ENCODE measurements at places on chromosomes 6 and 20. TPM values are rescaled to one million over a fixed set of nuclear protein-coding genes. Genes with fewer than 3 reads are reported as not detected.

DNA sequence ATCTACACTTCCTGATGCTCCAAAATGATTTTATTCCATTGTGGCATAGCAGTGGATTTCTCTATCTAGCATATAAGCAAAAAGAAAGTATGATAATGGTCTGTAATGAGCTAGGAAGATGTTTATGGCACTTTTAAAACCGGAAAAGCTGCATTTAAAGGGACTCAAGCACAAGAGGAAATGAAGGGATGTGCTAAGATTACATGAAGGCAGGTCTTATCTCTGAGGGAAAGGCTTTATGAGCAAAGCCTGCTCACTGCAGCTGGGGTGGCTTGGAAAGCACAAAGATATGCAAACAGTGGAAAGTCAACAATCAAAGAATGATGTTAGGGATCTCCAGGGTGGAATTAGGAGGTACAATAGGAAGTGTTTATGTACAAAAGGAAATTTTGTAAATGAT is 138.2 kb downstream of the TENT5A start:
- peak; percentile 63 for DNase-seq

DNA sequence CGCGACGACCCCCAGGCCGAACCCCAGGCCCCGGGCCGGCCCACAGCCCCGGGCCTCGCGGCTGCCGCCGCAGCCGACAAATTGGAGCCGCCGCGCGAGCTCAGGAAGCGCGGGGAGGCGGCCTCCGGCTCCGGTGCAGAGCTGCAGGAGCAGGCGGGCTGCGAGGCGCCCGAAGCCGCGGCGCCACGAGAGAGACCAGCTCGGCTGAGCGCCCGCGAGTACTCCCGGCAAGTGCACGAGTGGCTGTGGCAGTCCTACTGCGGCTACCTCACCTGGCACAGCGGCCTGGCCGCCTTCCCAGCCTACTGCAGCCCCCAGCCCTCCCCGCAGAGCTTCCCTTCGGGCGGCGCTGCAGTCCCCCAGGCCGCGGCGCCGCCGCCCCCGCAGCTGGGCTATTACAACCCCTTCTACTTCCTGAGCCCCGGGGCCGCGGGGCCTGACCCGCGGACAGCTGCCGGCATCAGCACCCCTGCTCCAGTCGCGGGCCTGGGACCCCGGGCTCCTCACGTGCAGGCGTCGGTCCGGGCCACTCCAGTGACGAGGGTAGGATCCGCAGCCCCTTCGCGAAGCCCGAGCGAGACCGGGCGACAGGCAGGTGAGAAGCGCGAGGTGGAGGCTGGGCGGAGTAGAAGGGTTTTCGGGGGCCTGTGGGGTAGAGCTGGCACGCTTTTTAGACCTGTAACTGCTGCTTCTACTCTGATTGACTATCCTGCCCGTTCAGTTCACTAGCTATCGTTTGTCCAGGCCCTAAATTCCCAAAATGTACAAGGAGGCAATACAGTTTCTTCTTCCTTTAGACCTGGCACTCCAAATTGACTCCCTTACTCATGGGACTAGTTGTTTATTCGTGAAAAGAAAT is 654 bp downstream of the FAM8A1 start:
- DNase-seq: peak; percentile 49

- no peak for DNase-seq
Measured at GRCh38 chr20:23399568-23400241, 21.6 kb downstream of the NAPB start.

GRCh38 chr6:110039981-110040383 is 61.9 kb downstream of the GPR6 start:
- peak; percentile 72 for DNase-seq

- DNase-seq: no peak
Measured at GRCh38 chr20:13295637-13296036, 74.6 kb downstream of the ISM1 start.

- no peak for DNase-seq
Measured at GRCh38 chr6:5813625-5814027, 193.1 kb downstream of the NRN1 start.

DNA sequence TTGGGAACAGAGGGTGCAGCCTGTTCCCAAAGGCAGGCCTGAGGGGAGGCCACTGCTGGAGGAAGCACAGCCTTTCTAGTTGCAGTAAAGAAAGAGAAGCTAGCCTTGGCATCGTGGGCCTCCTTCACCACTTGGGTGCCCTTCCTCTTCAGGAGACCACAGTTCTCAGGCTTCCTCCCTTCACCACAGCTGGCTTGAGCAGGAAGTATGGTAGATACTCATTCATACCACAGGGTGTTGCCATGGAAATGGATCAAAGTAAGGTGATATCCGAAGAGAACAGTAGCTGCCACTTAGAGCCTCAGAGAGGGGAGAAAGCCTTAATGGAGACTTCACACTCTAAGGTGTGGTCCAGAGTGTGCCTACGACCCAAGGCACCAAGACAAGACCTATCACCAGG is 120.4 kb upstream of the RIPOR2 start:
- DNase-seq: no peak

- DNase-seq: no peak
Measured at GRCh38 chr6:38264605-38265004, 375.1 kb downstream of the BTBD9 start.

GRCh38 chr6:18400831-18401446 is 13.8 kb downstream of the RNF144B start:
- DNase-seq: no peak

- no peak for DNase-seq
Measured at GRCh38 chr20:37925265-37926165, 22.6 kb downstream of the VSTM2L start.

DNA sequence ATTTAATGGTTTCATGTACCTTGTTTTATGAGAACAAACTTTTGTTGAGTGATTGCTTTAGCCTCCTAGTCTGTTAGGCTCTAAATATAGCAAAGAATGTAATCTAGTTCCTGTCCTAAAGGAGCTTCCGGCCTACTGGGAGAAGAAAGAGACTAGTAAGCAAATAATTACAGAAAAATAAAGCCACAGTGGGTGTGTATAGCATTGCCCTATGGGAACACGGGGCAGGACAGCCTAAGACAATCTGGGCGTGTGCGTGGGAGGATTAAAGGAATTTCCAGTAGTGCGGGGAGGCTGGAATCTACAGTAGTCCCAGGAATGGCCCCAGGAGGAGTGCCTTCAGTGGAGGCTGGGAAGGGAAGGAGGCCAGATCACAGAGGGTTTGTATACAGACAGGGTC is 98.1 kb upstream of the AKAP12 start:
- no peak for DNase-seq

DNA sequence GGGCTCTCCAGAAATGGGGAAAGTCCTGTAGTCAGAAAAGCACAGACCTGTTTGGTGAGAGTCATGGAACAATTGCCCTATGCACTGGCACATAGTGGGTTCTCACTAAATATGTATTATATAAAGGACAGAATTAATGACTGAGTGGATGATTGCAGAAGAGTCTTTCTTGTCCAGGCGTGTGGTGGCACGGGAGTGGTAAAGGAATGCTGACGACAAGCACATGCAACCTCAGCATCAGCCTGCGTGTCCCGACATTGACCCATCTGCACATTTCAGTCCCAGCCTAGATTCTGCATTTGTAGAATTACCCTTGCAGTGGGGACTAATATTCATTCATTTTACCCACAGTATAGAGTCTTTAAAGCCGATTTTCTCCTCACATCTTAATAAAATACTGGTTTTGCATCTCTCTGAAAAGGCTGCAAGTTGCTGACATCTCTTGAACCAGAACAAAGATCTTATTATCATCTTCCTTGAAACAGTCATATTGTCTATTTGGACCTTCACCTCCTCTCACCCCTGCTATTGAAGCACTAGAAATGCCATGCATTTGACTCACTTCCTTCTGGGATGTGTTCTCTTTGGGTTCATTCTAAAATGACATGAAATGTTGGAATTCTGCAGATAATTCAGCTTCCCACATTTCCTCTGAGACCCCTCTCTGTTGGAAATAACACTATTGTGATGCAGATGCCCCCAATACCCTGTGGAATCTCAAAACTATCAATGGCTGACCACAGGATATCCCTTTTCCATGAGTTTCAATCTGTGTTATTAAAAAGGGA is 883.6 kb upstream of the FLRT3 start:
- no peak for DNase-seq

- peak; percentile 61 for DNase-seq
Measured at GRCh38 chr6:160221423-160221822, 37.2 kb downstream of the SLC22A2 start.

GRCh38 chr6:15250187-15251168 is 4.6 kb downstream of the JARID2 start:
- no peak for DNase-seq

GRCh38 chr20:38132156-38132909 is 32.7 kb downstream of the TGM2 start:
- DNase-seq: no peak

DNA sequence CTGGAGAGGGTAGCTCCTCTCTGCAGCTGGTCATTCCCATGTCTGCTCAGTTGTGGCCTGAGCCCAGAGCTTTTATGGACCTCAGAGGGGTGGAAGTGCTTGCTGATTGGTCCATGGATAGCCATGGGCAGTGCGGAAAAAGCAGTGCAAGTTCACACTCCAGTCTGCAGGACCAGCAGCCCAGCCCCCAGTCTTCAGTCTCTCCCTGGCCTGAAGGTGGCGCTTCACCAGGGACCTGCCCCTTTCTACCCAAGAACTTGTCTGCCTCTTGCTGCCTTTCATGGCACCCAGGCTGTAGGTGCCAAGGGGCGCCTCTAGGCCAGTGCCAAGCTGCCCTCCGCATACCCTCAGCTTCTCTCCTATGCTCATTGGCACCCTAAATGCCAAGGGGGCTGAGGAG is 91.0 kb downstream of the TBXT start:
- DNase-seq: no peak

- no peak for DNase-seq
Measured at GRCh38 chr6:51430589-51430988, 611.9 kb downstream of the TFAP2B start.

DNA sequence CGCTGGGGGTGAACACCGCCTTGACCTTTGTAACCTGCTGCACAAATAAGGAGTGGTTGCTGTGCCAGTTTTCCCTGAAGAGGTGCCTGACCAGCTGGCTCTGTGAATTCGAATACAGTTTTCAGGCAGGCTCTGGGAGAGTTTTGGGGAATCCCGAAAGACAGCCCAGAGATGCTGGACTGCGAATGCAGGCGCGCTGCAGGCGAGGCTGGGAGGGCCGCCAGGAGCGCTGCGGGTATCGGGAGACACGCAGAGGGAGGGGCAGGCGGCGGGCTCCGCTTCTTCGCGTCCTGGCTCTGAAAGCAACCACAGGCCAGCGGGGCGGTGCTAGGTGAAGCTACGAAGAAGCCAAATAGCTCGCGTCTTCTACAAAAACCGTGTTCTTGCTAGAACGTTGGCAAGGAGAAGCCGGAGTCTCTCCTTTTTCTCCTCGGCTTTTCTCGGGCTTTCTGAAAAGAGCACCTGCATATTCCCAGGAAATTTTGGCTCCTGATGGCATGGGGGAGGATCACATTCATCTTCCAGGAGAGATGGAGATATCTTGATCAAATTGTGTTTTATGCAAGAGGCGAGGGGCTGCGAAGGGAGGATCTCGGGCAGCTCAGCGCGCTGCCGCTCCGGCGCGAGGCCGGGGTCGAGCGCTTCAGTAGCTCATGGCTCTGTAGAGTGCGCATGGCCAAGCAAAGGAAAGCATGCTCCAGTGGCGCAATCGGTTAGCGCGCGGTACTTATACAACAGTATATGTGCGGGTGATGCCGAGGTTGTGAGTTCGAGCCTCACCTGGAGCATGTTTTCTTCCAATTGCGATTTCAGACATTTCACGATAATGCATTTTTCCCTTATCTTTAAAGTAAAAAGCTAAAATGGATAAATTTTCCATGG is 158.1 kb upstream of the ZNF184 start:
- DNase-seq: peak; percentile 44

DNA sequence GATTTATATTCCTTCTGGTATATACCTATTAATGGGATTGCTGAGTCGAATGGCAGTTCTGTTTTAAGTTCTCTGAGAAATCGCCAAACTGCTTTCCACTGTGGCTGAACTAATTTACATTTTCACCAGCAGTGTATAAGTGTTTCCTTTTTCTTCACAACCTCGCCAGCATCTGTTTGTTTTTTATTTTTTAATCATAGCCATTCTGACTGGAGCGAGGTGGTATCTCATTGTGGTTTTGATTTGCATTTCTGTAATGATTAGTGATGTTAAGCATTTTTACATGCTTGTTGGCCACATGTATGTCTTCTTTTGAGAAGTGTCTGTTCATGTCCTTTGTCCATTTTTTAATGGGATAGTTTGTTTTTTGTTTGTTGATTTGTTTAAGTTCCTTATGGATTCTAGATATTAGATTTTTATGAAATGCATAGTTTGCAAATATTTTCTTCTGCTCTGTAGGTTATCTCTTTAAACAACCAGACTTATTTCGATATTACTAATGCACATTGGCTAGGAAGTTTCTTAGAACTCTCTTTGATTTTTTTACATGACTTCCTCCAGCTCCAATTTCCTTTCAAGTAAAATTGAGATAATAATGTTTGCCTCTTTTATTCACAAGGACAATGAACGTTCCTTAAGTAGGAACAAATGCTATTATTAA is 12.2 kb upstream of the VNN1 start:
- DNase-seq: no peak

DNA sequence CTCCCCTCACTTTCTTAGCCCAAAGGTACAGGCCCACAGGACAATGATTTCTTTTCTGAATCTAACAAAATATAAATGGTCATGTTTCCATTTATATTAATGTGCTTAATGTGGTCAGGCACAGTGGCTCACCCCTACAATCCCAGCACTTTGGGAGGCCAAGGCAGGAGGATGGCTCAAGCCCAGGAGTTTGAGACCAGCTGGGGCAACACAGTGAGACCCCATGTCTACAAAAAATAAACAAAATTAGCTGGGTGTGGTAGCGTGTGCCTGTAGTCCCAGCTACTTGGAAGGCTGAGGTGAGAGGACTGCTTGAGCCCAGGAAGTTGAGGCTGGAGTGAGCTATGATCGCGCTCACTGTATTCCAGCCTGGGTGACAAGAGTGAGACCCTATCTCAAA is 77.2 kb upstream of the TULP1 start:
- no peak for DNase-seq

- DNase-seq: no peak
Measured at GRCh38 chr6:113121571-113121970, 735.6 kb upstream of the MARCKS start.

- DNase-seq: no peak
Measured at GRCh38 chr6:147279427-147279826, 75.2 kb downstream of the STXBP5 start.

- DNase-seq: no peak
Measured at GRCh38 chr6:91031581-91031980, 444.7 kb upstream of the MAP3K7 start.

Gene VGLL2
- not detected for total RNA-seq

Gene RPL10A
- total RNA-seq: 1,706 TPM

Gene PI16
- 0.29 TPM for total RNA-seq

Gene ENTPD6
- 211 TPM for total RNA-seq

Gene POM121L2
- total RNA-seq: not detected

Gene PAK5
- total RNA-seq: not detected

Gene WFDC9
- total RNA-seq: not detected

Gene MAFB
- 0.76 TPM for total RNA-seq

Gene BMP2
- total RNA-seq: 9.8 TPM

Gene DCBLD1
- 24.4 TPM for total RNA-seq

Gene PI3
- 2.0 TPM for total RNA-seq

Gene SPATS1
- not detected for total RNA-seq

Gene HLA-DPA1
- not detected for total RNA-seq

Gene SGK2
- 68.2 TPM for total RNA-seq

Gene PRDM13
- total RNA-seq: not detected

All from HT-29 (cell line).